ENCODE measurements at places on chromosomes 12 and 14.

DNA sequence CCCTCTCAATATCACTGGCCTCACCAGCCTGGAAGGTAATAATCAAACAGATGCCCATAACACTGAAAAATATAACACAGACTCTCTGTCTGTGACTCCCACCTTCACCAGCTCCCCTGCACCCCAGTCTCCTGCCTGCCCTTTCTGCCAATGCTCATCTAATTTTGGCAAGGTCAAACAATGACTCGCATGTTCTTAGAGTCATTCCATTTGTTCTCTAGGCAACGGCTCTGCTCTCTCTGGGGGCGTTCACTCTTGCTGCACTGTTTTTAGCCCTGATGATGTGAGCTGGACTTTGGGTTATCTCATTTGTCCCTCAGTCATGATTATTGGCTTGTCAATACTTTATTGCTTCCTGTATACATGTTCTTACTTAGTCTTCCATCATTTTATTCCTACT is 691.8 kb downstream of the FLRT2 start:
- peak; percentile 19 for DNase-seq

- no peak for DNase-seq
Observed at GRCh38 chr12:124393831-124394230, 98.9 kb downstream of the RFLNA start.

DNA sequence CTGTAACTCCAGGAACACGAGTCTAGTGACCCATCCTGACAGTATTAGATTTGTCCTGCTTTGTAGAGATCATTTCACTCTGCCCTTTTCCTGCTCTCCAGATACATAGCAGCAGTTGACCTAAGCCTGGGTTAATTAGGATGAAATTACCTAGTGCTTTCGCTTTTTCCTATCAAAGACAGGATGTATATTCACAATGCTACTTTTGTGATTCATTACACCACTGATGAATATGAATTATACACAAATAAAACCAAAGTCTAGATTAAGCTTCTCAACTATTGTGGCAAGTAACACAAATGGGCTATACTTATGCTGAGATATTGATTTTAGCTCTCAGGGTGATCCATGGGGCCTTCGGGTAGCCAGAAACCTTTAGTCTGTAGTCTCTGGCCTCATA is 17.9 kb downstream of the CERS5 start:
- no peak for DNase-seq

DNA sequence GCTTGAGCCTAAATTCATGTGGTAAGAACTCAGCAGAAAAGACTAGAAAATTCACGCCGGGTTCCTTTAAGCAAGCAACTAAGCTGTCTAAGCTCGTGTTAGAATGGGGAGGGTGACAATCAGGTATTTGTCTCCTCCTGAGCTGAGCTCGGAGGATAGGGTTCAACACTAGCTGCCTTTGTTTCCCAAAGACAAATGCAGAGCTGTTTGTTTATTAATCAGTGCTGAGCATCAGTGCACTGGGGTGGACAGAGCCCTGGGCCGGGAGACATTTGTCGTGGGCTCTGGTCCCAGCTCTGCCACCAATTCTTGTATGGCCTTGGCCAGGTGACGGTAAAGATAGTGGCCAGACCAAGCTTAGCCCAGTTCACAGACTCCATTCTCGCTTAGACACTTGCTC is 43.7 kb downstream of the DEGS2 start:
- DNase-seq: no peak

DNA sequence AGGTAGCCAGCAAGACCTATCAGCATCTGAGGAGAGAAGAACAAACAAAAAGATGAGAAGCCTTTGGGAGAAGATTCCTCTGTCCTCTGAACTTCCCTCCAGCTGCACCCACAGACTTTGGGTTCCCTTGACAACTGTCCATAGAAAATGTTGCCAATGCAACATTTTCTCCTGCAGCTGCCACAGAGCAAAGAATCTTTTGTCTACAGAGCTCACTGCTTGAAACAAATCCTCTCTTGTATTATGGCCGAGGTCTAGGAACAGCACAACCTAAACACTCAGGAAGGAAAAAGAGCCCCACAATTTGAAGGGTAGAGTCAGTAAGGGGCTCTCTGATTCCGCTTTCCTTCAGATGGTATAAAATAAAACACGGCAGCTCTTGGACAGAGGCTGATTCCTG is 14.3 kb downstream of the POMT2 start:
- DNase-seq: no peak

DNA sequence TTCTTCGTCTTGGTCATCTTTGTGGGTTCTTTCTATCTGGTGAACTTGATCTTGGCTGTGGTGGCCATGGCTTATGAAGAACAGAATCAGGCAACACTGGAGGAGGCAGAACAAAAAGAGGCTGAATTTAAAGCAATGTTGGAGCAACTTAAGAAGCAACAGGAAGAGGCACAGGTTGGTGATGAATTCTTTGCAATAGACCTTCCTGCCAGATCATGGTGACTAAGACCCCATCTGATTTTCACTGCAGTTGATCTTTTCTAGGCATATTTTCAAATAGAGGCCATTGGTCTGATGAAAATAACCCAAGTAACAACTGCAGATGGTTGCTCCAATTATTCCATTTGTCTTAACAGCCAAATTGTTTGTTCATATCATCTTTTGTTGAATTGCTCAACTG is 114.4 kb downstream of the SCN8A start:
- DNase-seq: no peak

- DNase-seq: no peak
Observed at GRCh38 chr14:21529515-21529914, 3.4 kb upstream of the SALL2 start.

DNA sequence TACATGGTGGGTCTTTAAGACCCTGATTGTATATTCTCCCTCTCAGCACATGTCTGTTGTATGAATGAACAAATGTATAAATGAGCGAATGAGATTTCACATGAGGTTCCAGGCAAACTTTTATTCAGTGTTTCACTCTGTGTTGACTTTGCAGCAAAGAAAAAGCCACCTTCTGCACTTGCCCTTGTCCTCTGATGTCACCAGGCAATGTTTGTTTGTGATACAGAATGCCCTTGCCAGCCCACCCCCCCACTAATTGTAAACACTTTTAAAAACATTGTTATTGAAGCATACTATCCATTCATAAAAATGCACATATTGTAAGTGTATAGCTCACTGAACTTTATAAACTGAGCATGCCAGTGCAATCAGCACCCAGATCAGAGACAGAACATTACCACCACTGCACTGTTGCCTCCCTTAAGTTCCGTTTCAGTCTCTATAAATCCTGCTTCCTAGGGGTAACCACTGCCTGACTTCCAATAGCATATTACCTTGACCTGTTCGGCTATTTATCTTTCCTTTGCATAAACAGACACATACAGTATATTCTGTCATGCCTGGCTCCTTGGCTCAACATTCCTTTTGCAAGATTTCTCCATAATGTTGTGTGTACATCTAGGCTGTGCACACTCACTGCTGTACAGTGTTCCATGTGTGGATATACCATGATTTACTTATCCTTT is 11.3 kb upstream of the LTA4H start:
- DNase-seq: no peak

DNA sequence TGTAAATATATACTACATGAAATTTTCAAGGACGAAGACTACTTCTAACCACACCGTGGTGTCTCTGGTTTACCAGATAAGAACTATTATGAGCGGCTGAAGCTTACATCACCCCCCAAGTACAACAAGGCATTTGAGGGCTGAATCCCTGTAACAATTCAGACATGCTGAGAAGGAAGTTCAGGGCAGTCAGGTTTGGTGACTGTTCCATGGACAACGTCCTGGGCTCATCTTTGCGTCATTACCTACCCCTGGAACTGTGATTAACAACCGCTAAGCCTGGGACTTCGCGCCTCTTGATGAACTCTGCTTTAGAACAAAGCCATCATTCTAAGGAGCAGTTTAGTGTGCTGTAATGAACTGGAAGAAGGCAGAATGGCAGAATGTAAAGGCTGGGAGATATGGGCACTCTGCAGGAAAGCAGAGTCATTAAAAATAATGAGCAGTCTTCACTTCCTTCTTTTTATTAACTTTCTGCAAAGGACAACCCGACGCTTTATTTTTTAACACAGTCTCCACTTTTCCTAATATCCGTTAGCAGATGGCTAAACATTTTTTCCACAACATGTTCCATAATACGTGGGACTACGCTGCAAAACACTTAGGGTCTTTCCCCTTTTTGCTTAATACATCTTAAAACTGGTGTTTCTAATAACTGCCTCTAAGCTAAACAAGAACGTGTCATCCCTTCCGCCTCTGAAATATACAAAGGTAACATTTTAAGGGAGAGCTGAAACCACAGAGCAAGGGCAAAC is 263.2 kb downstream of the ADAMTS20 start:
- no peak for DNase-seq

- no peak for DNase-seq
Observed at GRCh38 chr12:113228394-113229028, 7.2 kb downstream of the TPCN1 start.

- DNase-seq: peak; percentile 85
Observed at GRCh38 chr14:85175556-85175955, 354.4 kb upstream of the FLRT2 start.

GRCh38 chr12:120662879-120663278 is 22.5 kb downstream of the CABP1 start:
- DNase-seq: no peak

GRCh38 chr12:103930787-103931735 is 851 bp downstream of the HSP90B1 start:
- DNase-seq: peak; percentile 8

- no peak for DNase-seq
Observed at GRCh38 chr14:93712838-93713724, 75.2 kb downstream of the PRIMA1 start.

All from fibroblast of skin of abdomen (primary cell).